ENCODE measurements at places on chromosomes 13 and 19.

GRCh38 chr13:81917810-81918209 is 1576.9 kb upstream of the SPRY2 start:
- no peak for DNase-seq

DNA sequence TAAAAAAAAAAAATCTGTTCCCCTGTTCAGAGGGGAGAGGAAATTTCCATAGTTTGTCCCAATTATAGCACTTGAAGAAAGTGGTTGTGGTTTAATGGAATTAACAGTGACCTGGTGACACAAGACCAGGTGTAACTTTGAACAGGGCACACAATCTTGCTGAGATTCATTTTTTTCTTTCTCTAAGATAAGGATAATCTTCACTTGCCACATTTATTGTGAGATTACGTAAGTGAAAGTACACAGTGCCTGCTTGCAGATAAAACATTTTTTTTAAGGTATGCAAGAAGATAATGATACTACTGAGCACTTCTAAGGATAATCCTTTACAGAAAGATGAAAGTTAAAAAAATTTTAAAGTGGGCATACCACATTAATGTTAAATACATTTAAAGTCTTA is 448.1 kb downstream of the DIAPH3 start:
- DNase-seq = no peak

GRCh38 chr13:40013554-40013953 is 358.1 kb downstream of the COG6 start:
- DNase-seq = no peak

GRCh38 chr19:38917921-38918491 is 6.0 kb upstream of the CCER2 start:
- DNase-seq = peak; percentile 16

DNA sequence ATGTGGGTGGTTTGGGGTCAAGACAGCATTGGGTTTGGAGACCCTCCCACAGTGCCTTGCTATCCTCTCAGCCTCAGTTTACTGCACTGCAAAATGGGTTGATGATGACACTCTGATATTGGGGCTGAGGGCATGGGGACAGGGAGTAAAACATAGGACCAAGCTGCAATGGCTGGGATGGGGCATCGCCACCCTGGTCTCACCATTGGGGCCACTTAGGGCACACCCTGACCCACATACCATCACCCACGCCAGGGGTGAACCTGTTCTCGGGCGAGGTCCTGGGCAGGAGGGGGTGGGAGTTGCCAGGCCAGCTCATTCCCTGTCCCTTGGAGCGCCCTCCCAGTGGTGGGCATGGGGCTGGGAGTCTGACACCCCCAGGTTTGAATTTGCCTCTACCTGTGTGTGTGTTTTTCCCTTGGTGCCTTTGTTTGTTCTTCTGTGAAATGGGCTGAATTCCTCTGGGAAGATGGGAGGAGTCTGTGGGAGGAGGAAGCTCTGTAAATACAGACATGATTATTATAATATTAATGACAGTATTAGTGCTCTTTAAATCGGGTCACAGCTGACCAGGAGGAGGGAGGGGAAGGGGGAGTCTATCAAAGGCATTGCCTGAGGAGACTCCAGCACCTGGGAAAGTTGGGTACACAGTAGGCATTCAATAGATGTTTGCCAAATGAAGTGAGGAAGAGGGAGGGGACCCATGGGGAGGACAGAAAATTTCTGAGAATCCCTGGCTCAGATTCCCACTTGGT is 2.2 kb upstream of the FCHO1 start:
- DNase-seq = no peak

- no peak for DNase-seq
Observed at GRCh38 chr13:48892688-48893075, 83.0 kb upstream of the FNDC3A start.

- no peak for DNase-seq
Observed at GRCh38 chr19:12792853-12793289, 1.6 kb downstream of the JUNB start.

DNA sequence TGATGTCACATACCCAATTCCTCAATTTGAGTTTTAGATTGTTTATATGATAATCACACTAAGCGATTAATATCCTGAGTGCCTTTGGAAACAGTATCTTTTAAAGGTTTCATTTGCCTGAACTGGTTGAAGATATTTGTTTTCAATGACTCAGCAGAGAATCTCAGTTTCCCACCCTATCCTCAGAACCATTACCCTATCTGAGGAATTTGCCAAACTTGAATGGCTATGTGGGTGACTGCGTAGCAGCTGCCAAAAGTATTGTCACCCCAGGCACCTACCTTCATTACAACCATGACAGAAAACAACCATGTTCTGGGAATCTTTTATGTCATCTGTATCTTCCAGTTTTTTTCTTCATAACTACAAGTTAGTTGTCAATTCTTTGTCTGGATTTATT is 440.1 kb upstream of the NBEA start:
- DNase-seq = no peak

All from PC-9 (cell line).